ENCODE measurements at places on chromosomes 5 and 9.

GRCh38 chr9:91047993-91048607, 246.5 kb downstream of the SYK start:
- DNase-seq, result no peak

- DNase-seq, result no peak
Measured at GRCh38 chr9:89175828-89176261, 2.8 kb downstream of the SHC3 start.

- no peak for DNase-seq
Measured at GRCh38 chr5:158880483-158881001, 219.2 kb downstream of the EBF1 start.

GRCh38 chr5:38790891-38791290, 54.9 kb upstream of the OSMR start:
- DNase-seq, result no peak

DNA sequence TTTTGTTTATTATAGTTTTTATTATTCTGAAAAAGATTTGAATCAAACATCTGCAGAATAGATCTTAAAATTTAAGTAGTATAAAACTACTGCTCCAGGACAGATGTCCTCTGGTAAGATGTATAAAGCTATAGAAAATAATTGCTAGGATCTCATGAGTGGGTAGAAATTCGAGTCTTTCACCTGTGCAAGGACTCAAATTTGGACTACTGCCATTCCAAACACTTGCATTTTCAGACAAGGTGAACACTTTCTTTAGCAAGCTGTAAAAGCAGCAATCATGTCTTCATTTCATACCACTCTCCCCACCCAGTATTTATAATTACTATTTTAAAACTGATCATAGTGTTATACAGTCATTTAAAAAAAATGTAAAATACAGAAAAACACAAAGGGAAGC, 20.7 kb downstream of the SKP2 start:
- no peak for DNase-seq

DNA sequence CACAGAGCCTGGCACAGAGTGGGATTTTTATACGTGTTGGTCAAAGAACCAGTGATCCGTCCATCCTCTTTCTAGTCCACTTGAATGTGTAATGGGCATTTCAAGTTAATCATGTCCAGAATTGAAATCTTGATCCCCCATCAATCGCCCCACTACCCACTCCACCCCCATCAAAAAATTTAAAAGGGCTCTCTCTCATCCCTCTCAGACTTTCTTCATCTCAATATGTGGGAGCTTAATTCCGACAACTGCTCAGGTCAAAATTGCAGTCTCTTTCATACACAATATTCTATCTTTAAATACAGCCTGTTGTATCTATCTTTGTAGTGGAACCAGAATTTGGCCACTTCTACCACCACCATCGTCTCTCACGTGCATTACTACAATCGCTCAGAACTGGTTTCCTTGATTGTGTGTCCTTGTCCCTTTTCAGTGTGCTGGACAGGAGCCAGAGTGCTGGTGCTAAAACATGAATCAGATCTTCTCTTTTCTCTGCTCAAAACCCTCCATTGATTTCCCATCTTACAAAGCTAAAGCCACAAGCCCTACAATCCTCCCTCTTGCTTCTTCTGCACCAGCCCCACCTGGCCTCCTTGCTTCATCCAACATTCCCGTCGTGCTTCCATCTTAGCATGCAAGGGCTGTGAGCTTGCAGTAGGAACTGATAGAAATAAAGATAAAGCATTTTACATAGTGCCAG, 786 bp upstream of the KIF3A start:
- DNase-seq, result no peak

- no peak for DNase-seq
Measured at GRCh38 chr5:38426490-38426889, 130.0 kb downstream of the LIFR start.

GRCh38 chr9:106107716-106108115, 413.4 kb downstream of the TMEM38B start:
- DNase-seq, result no peak

GRCh38 chr9:72907421-72907820, 45.4 kb downstream of the ALDH1A1 start:
- no peak for DNase-seq

- no peak for DNase-seq
Measured at GRCh38 chr9:14618836-14619420, 74.3 kb downstream of the ZDHHC21 start.

DNA sequence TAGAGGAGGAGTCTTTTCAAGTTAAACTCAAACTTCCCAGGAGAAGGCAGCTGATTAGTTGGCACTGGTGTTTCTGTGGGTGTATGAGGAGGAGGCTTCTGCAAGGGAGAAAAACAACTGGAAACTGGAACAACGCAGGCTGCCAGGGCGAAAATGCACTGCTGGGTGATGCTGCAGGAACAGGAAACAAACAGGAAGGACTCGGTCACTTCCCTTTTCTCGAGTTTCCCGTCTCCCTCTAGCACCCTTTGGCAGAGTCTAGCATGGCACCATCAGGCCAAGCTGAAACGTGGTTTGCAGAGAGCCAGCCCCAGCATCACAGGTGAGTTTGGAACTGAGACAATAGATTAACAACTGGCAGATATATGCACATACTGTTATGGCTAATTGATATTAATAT, 77.5 kb upstream of the CAST start:
- DNase-seq, result no peak

GRCh38 chr9:83066771-83067170, 3.8 kb upstream of the RASEF start:
- DNase-seq, result no peak

- no peak for DNase-seq
Measured at GRCh38 chr9:130209422-130209821, 37.2 kb downstream of the NCS1 start.

DNA sequence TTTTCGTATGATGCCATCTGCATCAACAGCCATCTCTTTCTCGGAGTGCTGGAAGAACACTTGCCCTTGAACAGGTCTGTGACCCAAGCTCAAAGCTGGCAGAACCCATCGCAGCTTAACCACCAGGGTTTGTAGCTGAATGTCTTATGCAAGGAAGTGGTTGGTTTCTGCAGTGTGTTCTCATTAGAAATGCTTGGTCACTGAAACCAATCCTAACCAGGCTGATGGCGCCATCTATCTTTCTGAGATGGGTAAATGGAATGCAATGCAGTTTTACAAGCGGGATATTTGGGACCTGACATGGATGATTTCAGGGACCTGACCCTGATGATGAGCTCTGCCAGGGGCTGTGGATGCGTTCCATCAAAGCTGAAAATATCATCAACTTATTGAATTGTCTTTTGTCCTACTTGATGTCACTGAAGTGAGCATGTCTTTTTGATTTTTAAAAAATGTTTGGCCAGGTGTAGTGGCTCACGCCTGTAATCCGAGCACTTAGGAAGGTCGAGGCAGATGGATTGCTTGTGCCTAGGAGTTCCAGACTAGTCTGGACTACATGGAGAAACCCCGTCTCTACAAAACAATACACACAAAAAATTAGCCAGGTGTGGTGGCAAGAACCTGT, 28.7 kb downstream of the DMRT3 start:
- peak; percentile 49 for DNase-seq

DNA sequence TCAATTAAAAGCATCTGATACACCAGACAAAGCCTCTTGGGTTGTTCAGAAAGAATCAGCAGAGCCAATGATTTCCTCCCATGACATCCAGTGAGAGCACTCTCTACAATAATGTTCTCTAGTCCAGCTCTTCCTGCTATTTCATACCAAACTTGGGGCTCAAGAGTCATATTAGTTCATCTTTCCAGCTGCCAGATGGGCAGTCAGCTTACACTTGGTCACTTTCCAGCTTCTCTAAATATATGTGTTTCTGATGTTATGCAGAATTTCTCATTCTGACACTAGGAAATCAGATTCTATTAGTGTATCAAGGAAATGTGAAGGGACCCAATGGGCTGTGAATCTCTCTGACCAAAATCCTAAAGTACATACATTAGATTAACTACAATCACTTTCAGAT, 148.9 kb downstream of the ENC1 start:
- no peak for DNase-seq

- DNase-seq, result no peak
Measured at GRCh38 chr9:89426384-89426961, 71.4 kb downstream of the SEMA4D start.

DNA sequence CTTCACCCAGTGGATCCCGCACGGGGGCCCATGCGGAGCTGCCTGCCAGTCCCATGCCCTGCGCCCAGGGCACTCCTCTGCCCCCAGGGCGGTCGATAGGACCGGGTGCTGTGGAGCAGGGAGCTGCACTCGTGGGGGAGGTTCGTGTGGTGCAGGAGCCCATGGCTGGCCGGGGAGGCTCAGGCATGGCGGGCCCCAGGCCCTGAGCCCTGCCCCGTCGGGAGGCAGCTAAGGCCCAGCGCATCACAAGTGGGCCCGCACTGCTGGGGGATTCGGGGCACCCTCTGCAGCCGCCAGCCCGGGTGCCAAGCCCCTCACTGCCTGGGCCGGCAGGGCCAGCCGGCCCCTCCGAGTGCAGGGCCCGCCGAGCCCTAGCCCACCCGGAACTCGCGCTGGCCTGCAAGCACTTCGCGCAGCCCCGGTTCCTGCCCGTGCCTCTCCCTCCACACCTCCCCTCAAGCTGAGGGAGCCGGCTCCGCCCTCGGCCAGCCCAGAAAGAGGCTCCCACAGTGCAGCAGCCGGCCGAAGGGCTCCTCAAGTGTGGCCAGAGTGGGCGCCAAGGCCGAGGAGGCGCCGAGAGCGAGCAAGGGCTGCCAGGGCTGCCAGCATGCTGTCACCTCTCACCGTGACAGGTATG, 221.1 kb upstream of the RORB start:
- DNase-seq, result no peak

DNA sequence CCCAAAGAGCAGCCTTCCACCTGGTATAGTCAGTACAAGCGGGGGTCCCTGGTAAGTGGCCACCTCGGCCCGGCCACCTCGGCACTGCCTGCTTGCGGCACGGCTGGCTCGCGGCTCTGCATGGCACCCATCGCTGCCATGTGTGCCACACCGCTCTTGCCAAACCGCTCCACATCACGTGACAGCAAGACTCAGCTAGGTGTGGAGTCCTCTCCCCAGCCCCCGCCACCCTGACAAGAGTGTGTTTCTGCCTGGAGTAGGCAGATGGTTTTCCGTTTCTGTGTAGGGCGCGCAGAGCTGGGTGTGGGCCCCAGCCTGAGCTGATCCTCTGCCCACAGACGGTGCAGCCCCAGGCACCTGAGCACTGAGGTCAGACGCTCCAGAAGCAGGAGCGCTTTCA, 50.5 kb upstream of the FCN2 start:
- DNase-seq, result no peak

- no peak for DNase-seq
Measured at GRCh38 chr9:135355521-135356011, 124.0 kb upstream of the PPP1R26 start.

DNA sequence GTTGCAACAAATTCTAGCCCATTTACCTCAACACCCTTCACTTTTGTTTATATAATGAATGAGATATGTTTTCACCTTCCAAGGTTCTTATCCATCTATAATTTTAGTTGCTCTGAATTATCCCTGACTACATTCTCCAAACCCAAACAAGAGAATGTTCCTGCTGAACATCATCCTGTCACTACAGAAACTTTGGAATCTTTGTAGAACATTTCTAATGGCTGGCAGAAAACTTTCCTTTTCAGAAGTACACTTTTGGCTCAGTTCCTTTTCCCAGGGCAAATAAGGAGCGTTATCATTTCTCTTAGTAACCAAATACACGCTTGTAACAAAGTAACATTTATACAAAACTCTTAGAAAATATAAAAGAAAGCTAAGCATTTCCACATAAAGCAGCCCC, 860.6 kb upstream of the SEMA6A start:
- DNase-seq, result no peak
